ENCODE measurements at places on chromosomes 13 and 19.

DNA sequence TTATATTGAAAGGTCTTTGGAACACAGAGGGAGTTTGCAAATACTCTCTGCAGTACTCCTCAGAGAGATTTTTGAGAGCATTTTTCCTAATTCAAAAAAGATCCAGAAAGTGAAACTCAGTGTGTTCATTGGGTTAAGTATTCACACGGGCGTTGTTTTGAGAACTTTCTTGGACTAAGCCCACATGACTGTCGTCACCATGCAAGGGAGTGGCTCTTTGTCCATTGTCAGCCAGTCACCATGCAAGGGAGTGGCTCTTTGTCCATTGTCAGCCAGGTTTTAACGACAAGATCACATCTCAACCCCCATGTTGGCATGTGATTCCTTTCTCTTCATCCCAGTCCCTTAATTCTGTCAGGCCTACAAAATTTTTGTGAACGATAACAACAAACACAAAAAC is 81.2 kb upstream of the STK24 start:
- no peak for DNase-seq

GRCh38 chr19:42363614-42364346 is 26.3 kb downstream of the CNFN start:
- DNase-seq, result no peak

GRCh38 chr19:19956434-19957075 is 55.8 kb downstream of the ZNF93 start:
- DNase-seq, result no peak

GRCh38 chr19:16034958-16035560 is 41.2 kb upstream of the TPM4 start:
- DNase-seq, result no peak

- no peak for DNase-seq
These were observed 107.3 kb upstream of the SERP2 start for GRCh38 chr13:44266305-44266704.

- no peak for DNase-seq
These were observed 167.7 kb downstream of the DACH1 start for GRCh38 chr13:71699342-71699741.

GRCh38 chr13:25044071-25044470 is 51.9 kb upstream of the PABPC3 start:
- DNase-seq, result no peak

DNA sequence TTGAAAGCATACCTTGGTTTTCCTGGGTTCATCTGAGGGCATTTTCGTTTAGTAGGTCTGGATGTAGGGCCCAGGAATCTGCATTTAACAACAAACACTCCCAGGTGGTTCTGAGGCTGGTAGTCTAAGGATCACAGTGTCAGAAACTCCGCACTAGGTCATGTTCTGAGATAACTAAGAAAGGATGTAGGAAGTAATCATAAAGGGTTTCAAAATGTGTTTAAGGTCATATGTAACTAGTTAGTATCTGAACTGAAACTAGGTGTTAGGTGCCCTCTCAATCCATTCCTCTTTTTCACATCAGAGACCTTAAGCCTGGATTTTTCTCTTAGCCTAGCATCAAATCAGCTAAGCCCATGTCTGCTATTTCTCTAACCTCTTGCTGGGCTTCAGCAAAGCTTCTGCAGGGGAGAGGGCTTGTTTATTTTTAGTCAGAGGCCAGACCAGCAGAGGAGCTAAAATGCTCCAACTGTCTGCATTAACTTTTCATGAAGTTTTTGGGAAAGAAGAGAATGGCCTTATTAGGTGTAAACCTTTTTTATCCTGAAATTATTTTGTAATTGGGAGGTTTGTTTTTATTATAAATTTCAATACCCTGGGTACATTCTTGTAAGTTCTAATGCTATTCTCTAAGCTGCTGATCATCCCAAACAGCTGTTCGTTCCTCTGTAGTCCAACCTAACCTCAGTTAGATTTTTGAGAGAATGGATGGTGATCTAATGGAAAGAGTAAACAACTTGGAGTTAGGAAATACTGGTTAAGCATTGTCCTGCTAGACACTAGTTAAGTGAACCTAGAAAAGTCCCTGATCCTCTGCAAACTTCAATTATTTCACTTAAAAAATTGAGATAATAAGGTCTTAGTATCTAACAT is 262.8 kb upstream of the RFC3 start:
- DNase-seq, result no peak

GRCh38 chr13:36858290-36858689 is 39.3 kb downstream of the RFXAP start:
- no peak for DNase-seq

DNA sequence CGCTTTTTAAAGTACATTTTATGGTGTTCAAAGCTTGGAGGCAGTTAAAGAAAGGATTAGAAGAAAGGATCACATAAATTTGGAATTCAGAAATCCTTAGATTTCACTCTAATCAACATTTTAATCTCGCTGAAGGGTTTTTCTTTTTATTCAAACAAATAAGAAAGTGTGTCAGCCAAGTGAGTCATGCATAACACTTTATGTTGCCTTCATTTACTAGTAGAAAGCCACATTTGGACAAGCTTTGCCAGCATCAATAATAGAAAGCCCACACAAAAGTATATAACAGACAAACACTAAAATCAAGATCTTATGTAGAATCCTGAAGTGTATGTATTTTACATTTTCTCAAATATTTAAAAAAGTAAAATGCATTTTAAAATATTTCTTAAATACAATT is 154.9 kb upstream of the TRPC4 start:
- DNase-seq, result no peak

- DNase-seq, result no peak
These were observed 219.2 kb downstream of the ENOX1 start for GRCh38 chr13:43567608-43568007.
